Fibroblast of skin of left biceps (primary cell): ENCODE measurements at places on chromosomes 7 and 10.

DNA sequence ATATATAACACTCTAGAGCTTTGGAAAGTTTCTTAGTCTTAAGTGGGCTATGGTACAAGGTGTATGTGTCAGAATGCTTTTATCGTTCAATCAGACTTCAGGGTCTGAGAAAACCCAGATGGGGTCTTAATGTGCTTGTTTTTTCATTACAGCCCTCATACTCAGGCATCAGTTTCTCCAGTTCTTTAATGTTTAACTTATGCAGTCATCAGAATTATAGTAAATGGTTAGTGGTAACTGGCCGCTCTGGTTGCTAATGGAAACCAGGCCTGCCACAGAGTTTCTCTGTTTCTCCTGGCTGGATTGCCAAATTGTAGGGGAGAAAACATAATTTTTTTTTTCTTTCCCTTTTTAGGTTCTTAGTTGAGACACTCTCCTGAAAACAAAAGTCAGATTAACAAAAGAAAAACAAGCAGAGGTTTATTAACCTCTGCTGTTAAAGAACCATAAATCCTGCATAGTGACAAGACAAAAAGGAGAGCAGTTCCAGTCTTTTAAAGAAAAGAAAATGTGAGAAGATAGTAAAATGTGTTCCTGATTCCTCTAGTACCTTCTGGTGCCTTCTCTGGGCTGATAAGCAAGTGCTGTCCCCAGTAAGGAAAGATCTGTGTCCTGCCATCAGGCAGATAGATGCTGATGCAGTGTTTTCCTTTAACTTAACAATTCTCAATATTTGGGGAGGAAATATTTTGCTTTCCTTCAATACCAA lies 21.5 kb upstream of the GHITM start:
- no peak for DNase-seq

DNA sequence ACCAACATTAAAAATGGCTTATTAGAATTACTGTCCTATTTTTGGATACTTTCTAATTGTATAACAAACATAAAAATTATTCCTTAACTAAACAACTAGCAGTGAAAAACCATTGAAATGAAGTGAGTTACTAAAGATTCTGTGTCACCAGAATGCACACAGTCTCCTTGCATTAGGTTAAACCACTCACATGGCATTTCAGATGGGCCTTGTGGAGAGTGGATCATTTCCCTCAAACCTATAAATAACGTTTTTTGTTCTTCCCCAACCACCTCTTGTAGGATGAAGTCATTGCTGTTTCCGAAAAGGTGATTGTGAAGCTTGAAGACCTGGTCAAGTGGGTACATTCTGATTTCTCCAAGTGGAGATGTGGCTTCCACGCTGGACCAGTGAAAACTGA lies 38.4 kb downstream of the ARID5B start:
- no peak for DNase-seq

DNA sequence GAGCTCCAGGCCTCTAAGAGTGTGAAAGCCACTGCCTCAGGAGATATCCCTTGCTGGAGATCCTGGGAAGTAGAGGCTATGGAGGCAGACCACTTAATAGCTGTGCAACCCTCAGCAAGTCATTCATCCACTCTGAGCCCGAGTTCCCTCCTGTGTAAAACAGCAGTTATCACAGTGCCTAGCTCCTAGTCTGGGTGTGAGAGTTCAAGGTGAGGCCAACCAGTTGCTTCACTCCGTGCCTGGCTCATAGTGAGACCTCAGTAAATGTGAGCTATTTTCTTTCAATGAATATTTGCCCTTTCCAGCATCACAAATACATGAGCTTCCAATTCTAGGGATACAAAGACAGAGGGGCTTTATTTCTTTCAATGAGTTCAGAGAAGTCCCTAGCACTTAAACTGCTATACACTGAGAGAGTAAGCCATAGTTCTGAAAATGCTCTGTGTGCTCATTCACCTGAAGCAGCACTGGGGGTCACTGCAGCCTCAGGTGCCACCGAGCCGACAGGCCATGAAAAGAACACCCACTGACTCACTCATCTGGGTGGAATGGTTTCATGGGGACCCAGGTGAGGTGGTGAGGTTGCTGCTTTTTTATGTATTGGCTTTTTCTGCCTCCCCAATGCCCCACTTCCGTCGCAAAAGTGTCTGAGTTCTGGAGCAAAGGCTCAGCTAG lies 259.8 kb downstream of the KCNMA1 start:
- no peak for DNase-seq

DNA sequence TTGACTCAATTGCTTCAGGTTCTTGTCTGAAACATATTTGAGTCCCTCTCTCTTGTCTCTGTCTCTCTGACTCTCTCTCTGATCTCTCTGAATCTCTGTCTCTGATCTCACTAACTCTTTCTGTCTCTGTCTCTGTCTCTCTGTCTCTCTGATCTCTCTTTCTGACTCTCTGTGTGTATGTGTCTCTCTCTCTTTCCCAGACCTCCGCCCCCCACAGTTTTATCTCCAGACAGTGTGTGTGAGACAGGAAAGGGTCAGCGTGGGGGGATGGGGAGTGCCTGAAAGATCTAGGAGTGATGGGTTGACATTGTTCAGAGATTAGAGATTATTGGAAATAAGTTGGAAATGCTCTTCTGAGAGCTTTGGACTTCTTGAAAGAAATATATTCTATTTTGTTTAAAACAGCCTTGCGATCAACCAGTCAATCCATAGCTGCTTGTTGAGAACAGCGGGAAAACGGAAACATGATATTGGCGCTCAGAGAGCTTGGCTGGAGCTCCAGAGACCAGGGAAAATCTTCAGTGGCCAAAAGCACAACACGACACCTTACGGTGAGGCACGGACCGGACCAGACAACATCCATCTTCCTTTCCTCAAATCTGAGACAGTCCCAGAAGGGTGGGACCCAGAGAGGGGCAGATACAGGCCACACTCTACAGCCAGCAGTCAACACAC lies 35.5 kb downstream of the CALML3 start:
- no peak for DNase-seq

DNA sequence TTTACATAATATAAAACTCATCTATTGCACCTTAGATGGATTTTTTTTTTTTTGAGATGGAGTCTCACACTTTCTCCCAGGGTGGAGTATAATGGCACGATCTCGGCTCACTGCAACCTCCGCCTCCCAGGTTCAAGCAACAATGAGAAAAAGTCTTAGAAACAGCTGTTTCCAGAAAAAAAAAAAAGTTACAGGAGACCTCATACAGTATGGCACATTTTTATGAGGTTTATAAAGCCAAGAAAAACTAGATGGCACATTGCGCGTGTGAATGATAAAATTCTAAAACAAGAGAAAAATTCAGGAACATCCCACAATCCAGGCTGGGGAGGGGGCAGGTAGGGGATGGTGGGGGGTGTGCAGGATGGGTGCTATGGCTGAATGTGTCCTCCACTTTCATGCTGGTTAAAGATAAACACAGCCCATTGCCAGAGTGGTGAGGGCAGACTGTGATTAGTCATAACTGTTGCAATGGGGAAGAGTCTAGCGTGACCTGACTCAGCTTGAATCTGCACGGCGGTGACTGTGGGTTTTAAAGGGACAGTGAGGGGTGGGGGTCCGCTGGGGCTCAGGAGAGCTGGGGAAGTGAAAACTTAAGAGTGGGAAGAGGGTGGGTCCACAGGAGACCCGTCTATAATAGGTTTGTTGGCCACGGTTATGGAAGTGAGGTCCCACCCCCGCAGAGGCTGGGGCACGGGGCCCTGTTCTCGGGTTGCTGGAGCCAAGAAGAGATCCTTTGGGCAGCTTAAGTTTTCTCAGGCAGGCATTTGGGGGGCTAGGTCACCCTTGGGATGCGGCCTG lies 11.9 kb upstream of the LRRC27 start:
- peak; percentile 37 for DNase-seq

- DNase-seq: no peak
Measured at GRCh38 chr10:70594161-70594560, 8.4 kb downstream of the PRF1 start.
